Thoracic aorta (tissue), 2 donors: ENCODE measurements at places on chromosomes 1 and 21. TPM values are rescaled to one million over a fixed set of nuclear protein-coding genes. Genes with fewer than 3 reads are reported as not detected.

The S100A7A gene
- total RNA-seq: not detected

The KCNJ9 gene
- not detected for total RNA-seq

The LCE2B gene
- total RNA-seq: not detected

The VWA5B1 gene
- not detected for total RNA-seq

DNA sequence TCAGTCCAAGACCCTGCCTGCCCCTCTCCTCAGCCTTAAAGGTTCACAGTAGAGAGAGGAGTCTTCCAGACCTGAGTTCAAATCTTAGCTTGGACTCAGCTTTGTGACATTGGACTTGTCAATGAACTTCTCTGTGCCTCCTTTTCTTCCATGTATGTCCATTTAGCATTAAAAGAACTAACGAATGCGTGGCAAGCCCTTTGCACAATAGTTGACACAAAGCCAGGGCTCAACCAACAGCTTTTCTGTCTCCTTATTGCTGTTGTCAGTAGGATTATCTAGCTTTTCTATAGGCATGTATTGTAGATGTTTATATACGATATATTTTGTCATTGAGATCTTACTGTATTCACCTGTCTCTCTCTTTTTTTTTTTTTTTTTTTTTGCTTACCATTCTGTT, 450.8 kb downstream of the PTPRU start:
- no peak overlapping the region for H3K27ac ChIP-seq
- no peaks in the 10 kb centered on the region for H3K27me3 ChIP-seq
- no peaks in the 10 kb centered on the region for H3K36me3 ChIP-seq
- DNase-seq: no peak
- H3K4me1 ChIP-seq: no peaks in the 10 kb centered on the region

DNA sequence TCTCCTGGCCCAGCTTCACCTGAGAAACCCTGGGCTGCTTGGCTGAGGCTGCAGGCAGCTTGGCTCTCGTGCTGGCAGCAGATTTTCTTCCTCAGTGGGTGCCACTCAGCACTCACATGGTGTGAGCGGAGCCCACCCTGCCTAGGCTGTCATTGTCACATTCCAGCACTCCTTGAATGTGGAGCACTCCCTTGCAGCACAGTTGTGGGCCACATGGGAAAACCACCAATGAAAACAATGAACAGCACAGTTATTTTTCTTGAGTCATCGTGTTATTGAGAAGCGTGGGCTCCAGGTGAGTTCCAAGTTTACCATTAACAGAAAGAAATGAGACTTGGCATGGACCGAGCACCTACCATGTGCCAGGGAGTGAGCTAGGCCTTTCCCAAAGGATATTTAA, 27.2 kb upstream of the TRIM67 start:
- no peak for DNase-seq
- no peak overlapping the region for H3K27ac ChIP-seq
- no peaks in the 10 kb centered on the region for H3K36me3 ChIP-seq
- peaks cover 2% of the 10 kb centered on the region for H3K4me1 ChIP-seq
- H3K27me3 ChIP-seq: no peaks in the 10 kb centered on the region

- no peaks in the 10 kb centered on the region for H3K36me3 ChIP-seq
- H3K27me3 ChIP-seq: no peaks in the 10 kb centered on the region
- H3K27ac ChIP-seq: no peak overlapping the region
- H3K4me1 ChIP-seq: peaks cover 6% of the 10 kb centered on the region
Measured at GRCh38 chr1:70819785-70820184, 227.8 kb downstream of the PTGER3 start.

DNA sequence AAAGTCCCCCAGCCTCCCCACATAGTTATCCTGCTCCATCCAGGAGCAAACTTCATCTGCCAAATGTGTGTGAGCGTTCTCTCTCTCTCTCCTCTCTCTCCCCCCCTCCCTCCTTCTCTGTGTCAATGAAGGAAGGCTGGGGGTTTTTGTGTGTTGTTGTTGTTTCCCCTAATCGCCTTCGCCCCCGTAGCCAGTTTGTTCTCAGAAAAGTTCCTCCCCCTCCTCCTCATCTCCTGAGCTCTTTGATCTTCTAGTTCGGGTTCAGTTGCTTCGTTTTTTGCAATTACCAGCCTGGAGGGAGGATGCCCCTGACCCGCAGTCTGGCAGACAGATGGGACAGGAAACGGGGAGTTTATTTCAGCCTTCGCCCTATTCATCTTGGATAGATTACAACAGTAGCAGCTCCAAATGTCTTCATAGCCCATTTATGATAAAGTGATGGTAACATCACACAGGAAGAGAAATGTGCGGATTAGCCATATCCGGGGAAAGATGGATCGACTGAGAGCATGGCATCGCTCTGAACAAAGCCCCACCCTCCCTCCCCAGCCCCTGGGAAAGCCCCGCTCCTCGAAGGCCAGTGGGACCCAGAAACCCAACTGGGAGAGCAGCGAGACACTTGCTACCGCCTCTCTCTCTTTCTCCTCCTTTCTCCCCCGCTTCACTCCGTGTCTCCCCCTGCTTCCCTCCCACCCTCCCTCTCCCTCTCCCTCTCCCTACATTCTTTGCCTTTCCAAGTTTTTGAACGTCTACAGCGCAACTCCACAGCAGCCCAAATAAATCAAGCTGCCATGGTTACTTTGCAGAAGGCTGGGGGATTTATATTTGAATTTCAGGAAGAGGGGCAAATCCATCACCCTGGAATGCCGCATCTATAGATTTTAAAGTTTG, 139.7 kb upstream of the ARHGEF16 start:
- H3K36me3 ChIP-seq: no peaks in the 10 kb centered on the region
- H3K4me3 ChIP-seq: peak overlapping the region; percentile 53
- H3K4me1 ChIP-seq: peaks cover 74% of the 10 kb centered on the region
- no peak for DNase-seq
- no peaks in the 10 kb centered on the region for H3K27me3 ChIP-seq
- H3K27ac ChIP-seq: peak overlapping the region; percentile 95

GRCh38 chr1:113401728-113402127, 11.4 kb downstream of the MAGI3 start:
- DNase-seq: no peak
- H3K27me3 ChIP-seq: no peaks in the 10 kb centered on the region
- no peaks in the 10 kb centered on the region for H3K36me3 ChIP-seq
- H3K4me3 ChIP-seq: no peak overlapping the region

DNA sequence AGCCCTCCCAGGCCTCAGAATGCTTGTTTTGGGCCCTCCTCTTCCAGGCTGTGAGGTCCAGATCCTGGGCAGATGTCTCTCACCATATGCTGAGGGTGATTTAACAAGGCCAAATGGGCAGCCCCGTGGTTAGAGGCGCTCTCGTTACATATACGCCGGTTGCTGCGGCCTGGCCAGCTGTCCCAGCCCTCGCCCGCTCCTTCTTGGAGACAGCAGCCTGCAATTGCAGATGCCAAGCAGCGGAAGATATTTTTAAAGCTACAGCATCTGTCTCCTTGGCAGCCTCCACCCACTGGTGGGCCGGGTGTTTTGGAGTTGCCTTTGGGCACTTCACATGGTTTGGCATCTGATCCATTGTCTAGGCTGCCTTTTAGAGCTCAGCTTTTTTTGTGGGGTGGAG, 178.8 kb upstream of the NFIA start:
- H3K4me1 ChIP-seq: peaks cover 33% of the 10 kb centered on the region
- peak overlapping the region; percentile 78 for H3K27ac ChIP-seq
- H3K27me3 ChIP-seq: no peaks in the 10 kb centered on the region
- H3K36me3 ChIP-seq: no peaks in the 10 kb centered on the region

GRCh38 chr1:224651188-224651587, 35.1 kb downstream of the CNIH3 start:
- no peaks in the 10 kb centered on the region for H3K27me3 ChIP-seq
- no peak overlapping the region for H3K4me3 ChIP-seq
- DNase-seq: no peak
- H3K36me3 ChIP-seq: no peaks in the 10 kb centered on the region
- H3K4me1 ChIP-seq: no peaks in the 10 kb centered on the region
- no peak overlapping the region for H3K27ac ChIP-seq

DNA sequence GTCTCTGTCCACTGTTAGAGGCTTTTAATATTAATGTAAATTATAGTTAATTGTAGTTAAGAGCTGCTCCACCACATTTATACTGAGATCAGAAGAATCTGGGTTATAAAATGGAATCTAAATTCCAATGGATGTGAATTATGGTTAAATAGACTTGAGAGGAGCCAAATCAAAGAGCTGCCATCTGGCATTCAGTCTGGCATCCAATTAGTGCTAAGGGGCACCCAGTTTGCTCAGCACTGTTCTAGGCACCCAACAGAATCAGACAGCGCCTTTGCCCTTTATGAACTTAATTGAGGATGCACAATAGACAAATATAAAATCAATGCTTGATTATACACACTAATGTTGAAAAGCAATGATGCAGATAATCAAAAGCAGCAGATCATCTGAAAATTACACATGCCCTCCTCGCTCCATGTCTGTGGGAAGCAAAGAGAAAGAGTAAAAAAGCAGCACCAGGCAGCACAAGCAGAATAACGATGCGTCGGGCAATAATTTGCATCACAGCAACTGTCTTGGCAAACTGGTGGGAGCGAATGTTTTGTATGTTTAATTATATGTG, 310.1 kb downstream of the BRINP2 start:
- no peaks in the 10 kb centered on the region for H3K36me3 ChIP-seq
- H3K4me3 ChIP-seq: no peak overlapping the region
- no peaks in the 10 kb centered on the region for H3K27me3 ChIP-seq
- H3K4me1 ChIP-seq: no peaks in the 10 kb centered on the region
- no peak for DNase-seq

- H3K4me3 ChIP-seq: no peak overlapping the region
- peaks cover 40% of the 10 kb centered on the region for H3K36me3 ChIP-seq
- H3K27me3 ChIP-seq: no peaks in the 10 kb centered on the region
- H3K4me1 ChIP-seq: peaks cover 5% of the 10 kb centered on the region
Measured at GRCh38 chr1:11026052-11026451, 13.6 kb downstream of the TARDBP start.

- DNase-seq: no peak
- H3K36me3 ChIP-seq: no peaks in the 10 kb centered on the region
- no peak overlapping the region for H3K27ac ChIP-seq
- H3K4me1 ChIP-seq: no peaks in the 10 kb centered on the region
Measured at GRCh38 chr21:41302976-41303375, 13.6 kb upstream of the FAM3B start.

GRCh38 chr1:3018576-3018975, 2.7 kb upstream of the ACTRT2 start:
- no peak overlapping the region for H3K4me3 ChIP-seq
- no peaks in the 10 kb centered on the region for H3K4me1 ChIP-seq
- no peaks in the 10 kb centered on the region for H3K27me3 ChIP-seq
- no peaks in the 10 kb centered on the region for H3K36me3 ChIP-seq

- peak overlapping the region; percentile 18 for H3K27ac ChIP-seq
- no peaks in the 10 kb centered on the region for H3K36me3 ChIP-seq
- no peak for DNase-seq
- H3K4me3 ChIP-seq: peak overlapping the region; percentile 50
Measured at GRCh38 chr1:228087771-228088251, 5.3 kb downstream of the ARF1 start.

DNA sequence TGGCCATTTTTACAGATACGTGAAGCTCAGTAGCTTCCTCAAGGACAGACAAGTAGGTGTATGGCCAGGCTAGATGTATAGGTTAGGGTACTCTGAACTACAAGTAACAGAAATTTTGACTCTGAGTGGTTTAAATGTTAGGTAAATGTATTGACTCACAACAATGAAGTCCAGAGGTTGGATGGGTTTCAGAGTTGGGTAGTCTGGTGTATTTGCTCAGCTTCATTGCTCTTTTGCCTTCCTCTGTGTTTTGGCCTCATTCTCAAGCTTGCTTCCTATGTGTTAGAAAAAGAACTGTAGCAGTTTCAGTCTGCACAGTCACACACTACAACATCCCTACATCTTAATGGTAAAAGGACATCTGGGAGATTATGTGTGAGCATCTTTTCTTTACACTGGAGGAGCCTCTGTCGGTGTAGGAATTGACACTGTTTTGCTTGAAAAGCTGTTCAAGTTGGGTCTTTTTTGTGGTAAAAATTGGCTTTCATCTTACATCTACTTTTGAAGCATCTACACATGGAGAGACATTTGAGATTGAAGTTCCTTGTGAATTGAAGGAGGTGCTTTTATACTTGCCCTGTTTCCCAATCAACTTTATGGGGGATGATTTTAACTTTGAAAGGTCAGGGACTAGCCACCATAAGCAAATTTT, 64.4 kb downstream of the MAST2 start:
- no peak for DNase-seq
- no peak overlapping the region for H3K27ac ChIP-seq
- no peak overlapping the region for H3K4me3 ChIP-seq
- no peaks in the 10 kb centered on the region for H3K27me3 ChIP-seq
- H3K4me1 ChIP-seq: no peaks in the 10 kb centered on the region
- no peaks in the 10 kb centered on the region for H3K36me3 ChIP-seq

DNA sequence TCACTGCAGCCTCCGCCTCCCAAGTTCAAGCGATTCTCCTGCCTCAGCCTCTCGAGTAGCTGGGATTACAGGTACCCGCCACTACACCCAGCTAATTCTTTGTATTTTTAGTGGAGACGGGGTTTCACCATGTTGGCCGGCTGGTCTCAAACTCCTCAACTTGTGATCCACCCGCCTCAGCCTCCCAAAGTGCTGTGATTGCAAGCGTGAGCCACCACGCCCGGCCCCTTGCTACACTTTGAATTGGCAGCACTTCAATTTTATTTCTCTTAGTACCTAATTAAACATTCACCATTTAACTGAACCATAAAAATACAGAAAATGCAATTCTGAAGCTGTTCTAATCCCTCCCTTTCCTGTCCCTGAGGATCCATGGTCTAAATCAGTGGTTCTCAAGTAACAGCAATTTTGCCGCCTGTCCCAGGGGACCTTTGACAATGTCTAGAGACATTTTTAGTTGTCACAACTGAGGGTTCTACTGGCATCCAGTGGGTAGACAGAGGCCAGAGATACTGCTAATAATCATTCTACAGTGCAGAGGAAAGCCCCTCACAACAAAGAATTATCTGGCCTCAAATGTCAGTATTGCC, 4.3 kb upstream of the BCL2L15 start:
- H3K27me3 ChIP-seq: no peaks in the 10 kb centered on the region
- H3K4me1 ChIP-seq: no peaks in the 10 kb centered on the region
- H3K36me3 ChIP-seq: peaks cover 13% of the 10 kb centered on the region
- no peak for DNase-seq
- H3K4me3 ChIP-seq: no peak overlapping the region

- H3K4me3 ChIP-seq: peak overlapping the region; percentile 81
- peak overlapping the region; percentile 92 for H3K27ac ChIP-seq
- H3K4me1 ChIP-seq: peaks cover 19% of the 10 kb centered on the region
- DNase-seq: no peak
- no peaks in the 10 kb centered on the region for H3K27me3 ChIP-seq
Measured at GRCh38 chr1:153985341-153985912, 712 bp downstream of the RAB13 start.
